HT-29 (cell line): ENCODE measurements at places on chromosomes 1 and 21.
A peak's percentile ranks its signal among the peaks of the same experiment; 100 is the strongest.

DNA sequence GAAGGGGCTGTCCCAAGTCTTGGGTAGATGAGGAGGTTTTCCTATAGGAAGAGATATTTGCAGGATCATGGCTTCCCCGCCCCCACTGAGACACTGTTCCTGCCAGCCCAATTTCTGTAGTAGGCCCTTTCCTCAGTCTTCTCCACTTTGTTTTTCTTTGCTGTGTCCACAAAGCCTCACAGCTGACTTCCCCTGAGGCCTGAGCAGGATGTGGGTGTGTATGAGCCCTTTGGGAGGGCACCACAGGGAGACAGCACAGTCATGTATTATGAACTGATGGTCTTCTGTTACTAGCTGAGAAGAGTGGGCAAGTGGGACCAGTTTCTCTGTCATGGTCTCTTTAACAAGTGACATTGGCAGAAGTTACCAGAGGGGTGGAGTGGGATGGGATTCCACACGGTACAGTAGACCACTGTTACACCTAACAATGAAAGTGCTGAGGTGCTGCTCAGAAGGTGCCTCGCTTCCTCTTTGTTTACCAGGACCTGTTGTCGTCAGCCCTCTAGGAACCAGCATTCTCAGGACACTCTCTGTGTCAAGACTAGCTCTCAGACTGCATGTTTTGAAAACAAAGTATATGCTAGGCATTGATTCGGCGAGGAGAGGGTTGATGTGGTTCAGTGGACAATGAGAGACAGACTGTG, 253.8 kb upstream of the HOOK1 start:
- DNase-seq, result no peak

- DNase-seq, result no peak
Observed at GRCh38 chr1:26175346-26175745, 1.9 kb upstream of the CNKSR1 start.

- no peak for DNase-seq
Observed at GRCh38 chr1:29641921-29642320, 405.6 kb downstream of the PTPRU start.

DNA sequence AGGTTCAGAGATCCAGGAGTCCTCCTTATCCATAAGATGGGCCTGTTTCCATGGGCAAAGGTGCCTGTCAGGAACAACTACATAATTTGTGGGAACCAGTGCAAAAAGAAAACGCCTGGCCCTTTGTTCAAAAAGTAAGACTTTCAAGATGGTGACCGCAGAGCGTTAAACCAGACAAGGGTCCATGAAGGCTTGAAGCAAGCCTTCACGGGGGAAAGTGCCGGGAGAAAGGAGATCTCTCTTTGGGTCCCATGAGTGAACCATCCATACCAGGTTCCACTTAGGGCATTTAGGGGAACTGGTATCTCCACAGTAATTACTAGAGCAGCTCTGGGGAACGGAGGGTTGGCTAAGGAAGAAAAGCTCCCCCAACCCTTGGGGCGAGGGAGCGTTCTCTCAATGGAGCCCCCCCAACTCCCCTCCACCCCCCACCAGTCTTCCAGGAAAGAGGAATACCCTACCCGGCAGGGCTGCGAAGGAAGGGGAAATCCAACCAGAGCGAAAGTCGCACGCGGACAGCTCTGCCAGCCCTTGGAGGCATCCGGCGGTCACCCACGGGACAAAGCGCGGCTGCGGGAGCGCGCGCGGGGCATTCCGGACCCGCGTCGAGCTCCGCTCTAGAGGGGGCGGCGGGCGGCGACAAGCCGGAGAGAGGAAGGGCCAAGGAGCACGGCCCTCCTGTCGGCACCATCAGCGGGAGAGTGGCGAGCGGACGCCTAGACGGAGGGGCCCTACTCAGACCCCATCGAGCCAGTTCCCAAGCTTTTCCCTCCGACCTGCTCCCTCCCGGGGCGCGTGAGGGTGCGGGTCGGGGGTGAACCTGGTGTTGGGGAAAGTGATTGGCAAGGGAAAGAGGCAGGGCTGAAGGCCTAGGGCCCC, 687 bp upstream of the RASSF5 start:
- no peak for DNase-seq

DNA sequence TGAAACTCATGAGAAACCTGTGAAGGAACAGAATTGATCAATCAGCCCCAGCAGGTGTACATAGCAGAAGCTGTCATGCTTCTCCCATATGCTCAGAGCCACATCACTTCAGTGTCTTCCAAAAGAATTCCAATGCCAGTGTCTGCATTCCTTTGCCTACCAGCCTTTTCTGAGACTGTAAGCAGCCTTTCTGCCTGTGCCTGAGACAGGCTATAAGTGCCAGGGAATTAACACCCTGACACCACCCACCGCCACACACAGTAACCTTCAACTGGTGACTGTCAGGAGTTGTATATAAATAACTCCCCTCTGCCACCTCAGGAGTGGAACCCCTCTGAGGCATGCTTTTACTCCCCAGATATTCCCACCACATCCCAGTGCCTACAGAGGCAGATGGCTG, 38.1 kb upstream of the SLAMF9 start:
- no peak for DNase-seq

- no peak for DNase-seq
Observed at GRCh38 chr1:53450225-53450624, 9.0 kb upstream of the DMRTB1 start.

DNA sequence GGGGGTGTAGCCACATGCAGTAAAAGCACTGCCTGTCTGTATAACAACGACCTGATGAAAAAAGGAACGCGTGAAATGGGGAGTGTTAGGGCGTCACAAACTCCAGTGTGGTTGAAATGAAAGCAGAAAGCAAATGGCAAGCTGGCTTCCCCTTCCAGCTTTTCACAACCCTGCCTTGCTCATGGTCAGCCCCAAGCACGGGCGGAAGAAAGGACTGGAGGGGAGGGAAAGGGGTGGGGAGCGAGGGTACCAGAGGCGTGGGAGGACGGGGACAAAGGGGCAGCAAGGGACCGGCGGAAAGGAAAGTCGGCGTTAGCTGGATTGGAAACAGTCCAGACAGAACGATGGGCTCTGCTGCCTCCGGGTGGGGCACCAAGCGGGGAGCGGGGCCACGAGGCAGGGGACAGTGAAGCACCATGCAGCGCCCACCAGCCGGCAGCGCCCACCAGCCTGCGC, 9.6 kb downstream of the VPS26C start:
- peak; percentile 70 for DNase-seq

- DNase-seq, result no peak
Observed at GRCh38 chr1:10771789-10772188, 24.7 kb downstream of the CASZ1 start.

GRCh38 chr1:212638492-212639151, 30.1 kb downstream of the ATF3 start:
- DNase-seq, result no peak

- peak; percentile 79 for DNase-seq
Observed at GRCh38 chr1:206631085-206631509, 4.2 kb upstream of the DYRK3 start.

DNA sequence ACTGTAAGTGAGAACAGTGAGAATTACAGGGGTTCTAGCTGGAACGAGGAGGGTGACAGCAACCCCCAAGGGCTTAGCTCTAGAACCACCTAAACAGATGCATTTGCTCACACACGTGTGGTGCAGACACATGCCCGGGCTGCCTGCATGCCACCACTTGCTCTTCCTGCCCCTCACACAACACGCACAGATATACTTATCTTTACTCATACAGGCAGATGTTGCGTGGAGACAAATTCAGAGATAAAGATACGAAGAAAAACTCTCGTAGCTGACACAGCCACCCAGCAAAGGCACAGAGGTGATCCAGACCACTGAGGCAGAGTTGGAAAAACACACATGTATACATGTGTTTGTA, 13.5 kb downstream of the VANGL1 start:
- no peak for DNase-seq

- DNase-seq, result no peak
Observed at GRCh38 chr1:167617153-167618147, 12.6 kb upstream of the RCSD1 start.

DNA sequence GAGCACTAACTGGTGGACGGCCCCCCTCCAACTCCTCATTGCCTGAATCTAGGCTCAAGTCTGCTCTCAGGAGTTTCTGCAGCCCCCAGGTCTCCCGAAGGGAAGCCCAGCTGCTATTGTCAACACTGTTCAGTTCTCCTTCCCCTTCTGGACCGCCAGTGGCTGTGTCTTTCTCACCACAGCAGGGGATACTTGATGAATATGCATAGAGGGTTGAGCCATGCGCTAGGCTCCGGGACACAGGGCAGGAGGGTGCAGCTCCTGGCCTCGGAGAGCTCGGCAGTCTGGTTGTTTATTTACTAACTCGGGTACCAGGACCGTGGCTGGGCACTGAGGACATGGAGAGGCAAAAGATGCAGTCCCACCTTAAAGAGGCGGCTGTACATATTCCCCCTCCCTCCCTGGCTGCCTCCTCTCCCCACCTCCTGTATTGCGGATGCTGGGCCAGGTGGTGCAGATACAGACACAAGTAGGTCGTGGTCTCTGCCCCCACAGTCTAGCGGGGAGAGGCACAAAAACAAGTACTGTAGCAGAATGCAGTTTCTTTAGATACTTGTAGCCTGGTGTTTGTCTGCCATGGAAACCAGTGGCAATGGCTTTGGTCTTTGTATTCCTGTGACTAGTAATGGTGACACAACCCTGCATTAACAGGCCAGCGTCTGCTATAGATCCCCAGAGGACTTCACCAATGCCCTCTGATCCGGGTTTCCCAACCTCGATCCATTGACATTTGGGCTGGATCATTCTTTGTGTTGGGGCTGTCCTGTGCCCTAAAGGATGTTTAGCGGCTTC, 26.2 kb downstream of the ARHGEF10L start:
- no peak for DNase-seq

- no peak for DNase-seq
Observed at GRCh38 chr1:90591355-90591969, 125.6 kb downstream of the BARHL2 start.

- DNase-seq, result peak; percentile 48
Observed at GRCh38 chr1:81254560-81254959, 546.2 kb upstream of the ADGRL2 start.

DNA sequence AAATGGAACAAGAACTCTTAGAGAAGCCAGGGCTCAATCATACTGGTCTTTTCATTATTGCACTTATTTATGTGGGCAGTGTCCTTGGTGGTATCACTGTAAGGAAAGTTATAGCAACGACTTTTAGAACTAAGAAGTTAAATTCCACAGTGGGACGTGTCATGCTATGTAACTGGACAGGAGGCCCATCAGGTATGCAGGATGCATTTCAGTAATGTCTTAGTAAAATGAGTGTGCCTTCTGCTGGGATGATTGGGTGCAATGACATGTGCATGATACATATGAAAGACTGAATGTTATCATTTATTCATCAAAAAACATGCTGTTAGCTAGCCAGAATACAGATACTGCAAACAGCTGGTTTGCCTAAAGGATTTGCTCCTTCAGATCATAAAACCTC, 6.9 kb upstream of the ATP1B1 start:
- no peak for DNase-seq

GRCh38 chr1:164452549-164452948, 106.4 kb upstream of the PBX1 start:
- no peak for DNase-seq

- DNase-seq, result no peak
Observed at GRCh38 chr1:230641900-230642262, 400 bp upstream of the COG2 start.

DNA sequence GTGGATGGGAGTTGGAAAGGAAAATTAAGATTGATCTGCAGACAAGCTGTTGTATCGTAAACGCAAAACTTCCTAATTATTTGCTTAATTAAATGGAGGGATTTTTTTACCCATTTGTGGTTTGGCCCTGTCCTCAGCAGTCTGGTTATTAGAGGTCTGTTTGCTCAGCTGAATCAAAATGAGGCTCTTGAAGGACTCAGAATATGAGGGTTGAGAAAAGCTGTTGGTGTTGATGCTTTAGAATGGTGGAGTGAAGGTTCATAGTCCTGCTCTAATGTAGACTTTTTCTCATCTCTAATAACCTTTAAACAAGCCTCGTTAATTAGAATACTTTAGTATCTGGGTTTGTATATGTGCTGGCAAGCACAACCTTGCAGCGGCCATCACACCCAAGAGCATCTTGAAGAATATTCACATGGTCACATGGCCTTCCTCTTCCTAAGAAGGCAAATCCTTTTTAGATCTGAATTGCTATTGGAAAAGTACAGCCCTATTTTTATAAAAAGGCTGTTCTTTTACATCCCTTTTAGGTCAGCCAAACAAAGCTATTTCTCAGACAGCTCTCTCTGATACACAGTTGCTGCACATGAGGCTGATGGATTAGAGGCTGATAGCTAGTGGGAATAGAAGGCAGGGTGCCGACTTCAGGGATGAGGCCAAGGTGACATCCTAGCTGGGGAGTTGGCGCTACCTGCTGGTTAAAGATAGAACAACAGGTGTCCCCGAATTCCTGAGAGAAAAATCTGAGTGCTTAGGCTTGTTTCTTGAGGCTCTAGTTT, 53.8 kb downstream of the MACF1 start:
- peak; percentile 92 for DNase-seq

- no peak for DNase-seq
Observed at GRCh38 chr1:81071072-81071858, 729.5 kb upstream of the ADGRL2 start.

- DNase-seq, result peak; percentile 71
Observed at GRCh38 chr1:93844262-93845045, 34.6 kb downstream of the DNTTIP2 start.

DNA sequence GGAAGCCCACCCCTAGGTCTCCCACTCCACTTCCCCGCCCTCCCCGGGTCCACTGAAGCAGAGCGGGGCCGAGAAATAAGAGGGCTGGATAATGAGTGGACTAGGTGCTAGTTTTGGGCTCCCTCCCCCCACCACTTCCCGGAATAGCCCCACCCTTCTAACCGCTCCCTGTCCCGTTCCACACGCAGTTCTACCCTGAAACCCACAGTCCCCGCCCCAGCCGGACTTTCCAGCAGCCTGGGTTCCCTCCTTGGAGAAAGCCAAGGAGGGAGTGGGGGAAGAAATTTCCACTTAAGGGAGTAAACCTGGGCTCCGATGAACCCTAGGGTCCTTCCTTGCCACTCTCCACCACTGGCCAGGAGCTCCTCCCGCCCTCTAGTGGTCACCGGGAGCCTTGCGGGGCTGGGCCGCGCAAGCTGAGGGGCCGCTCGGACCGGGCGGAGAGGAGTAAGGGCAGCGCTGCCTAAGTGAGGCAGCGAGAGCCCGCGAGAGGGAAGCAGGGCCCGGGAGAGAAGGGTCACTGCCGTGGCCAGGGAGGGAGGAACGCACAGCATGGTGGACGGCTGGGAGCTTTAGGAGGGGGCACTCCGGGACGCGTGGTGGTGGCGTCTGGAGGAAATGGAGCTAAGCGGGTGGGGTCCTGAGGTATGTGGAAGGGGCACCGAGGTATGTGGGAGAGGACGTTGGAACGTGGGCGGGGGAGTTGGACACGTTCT, 14.3 kb downstream of the THBS3 start:
- DNase-seq, result peak; percentile 90

- DNase-seq, result no peak
Observed at GRCh38 chr1:39663559-39663958, 8.3 kb downstream of the NT5C1A start.

GRCh38 chr1:189775343-189775742, 702.3 kb downstream of the BRINP3 start:
- DNase-seq, result no peak

- DNase-seq, result no peak
Observed at GRCh38 chr1:59697150-59697800, 117.5 kb upstream of the HOOK1 start.
